ENCODE measurements at places on chromosomes 12 and 14.
A peak's percentile ranks its signal among the peaks of the same experiment; 100 is the strongest.

DNA sequence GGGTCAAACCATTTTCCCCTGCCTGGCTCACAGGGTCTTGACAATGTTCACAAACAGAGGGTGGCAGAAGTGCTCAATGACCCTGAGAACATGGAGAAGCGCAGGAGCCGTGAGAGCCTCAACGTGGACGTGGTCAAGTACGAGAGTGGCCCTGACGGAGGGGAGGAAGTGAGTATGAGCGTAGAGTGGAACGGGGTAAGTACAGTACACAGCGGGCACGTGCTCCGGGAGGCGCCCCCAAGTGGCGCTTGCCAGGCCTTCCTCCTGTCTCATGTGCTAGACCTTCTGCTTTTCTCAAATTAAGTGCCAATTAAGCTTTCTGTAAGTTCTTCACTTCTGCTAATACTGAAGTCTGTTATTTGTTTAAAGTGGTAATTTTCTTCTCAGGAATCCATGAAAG is 35.9 kb downstream of the XRCC3 start:
- DNase-seq: peak; percentile 30

- DNase-seq: no peak
Measured at GRCh38 chr14:31657917-31658316, 96.7 kb downstream of the NUBPL start.

DNA sequence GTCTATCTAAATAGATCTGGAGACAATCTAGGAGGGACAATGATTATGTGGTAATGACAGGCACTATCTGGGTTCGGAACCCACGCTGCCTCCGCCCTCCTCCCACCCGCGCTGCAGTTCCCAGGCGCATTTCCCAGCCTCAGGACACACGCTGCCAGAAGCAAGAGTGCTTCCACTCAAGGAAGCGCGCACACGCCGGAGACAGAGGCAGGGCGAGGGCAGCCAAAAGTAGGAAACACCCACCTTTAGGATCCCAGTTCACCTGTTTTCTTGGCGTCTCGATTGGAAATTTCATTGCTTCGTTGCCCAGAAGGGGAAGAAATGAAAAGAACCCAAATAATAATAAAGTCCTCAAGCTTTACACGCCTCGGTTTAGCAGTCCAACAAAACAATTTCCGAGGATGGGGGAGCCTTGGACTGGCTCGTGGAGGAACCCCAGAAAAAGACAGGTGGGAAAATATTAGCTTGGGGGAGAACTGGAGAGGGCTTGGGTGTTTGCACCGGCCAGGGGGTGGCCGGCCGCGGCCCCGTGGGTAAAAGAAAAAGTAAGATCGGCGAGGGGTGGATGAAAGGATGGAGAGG is 474 bp downstream of the KCNK10 start:
- DNase-seq: no peak

DNA sequence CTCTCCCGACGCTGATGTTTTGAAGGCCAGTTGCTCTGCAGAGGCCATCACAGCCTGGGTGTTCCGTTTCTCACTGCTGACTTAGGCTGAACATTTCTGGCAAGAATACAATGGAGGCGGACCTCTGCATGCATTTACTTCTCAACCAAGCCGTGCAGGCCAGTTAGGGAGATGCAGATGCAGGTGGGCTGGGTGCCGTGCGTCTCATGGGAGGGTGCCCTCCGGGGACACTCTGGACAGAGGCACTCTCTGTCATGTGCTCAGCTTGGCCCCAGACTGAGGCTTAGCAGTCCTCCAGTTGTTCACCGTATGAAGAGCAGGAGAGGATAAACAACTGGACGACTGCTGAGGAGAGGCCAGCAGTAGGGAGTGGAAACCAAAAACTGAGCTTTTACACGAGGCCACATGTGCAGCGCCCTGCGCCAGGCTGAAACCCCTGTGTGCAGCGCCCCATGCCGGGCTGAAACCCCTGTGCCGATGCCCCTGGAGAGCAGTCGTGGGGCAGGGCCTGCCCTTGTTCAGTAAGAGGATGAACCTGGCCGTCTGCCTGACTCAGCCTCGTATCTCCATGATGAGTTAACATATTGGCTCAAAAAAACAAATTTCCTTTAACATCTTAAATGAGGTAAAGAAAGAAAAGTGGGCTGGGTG is 32.3 kb downstream of the DDX51 start:
- DNase-seq: no peak

GRCh38 chr12:22340143-22340542 is 5.6 kb upstream of the ST8SIA1 start:
- no peak for DNase-seq

GRCh38 chr12:1907652-1908611 is 10.5 kb downstream of the CACNA2D4 start:
- DNase-seq: no peak

- no peak for DNase-seq
Measured at GRCh38 chr14:68286667-68287066, 467.1 kb downstream of the RAD51B start.

- DNase-seq: no peak
Measured at GRCh38 chr14:29528889-29529288, 398.8 kb downstream of the PRKD1 start.

GRCh38 chr14:104794099-104794498 is 1.4 kb downstream of the AKT1 start:
- DNase-seq: peak; percentile 58

GRCh38 chr14:65738339-65738738 is 325.8 kb downstream of the FUT8 start:
- no peak for DNase-seq

GRCh38 chr14:102928412-102929240 is 6.2 kb downstream of the AMN start:
- peak; percentile 54 for DNase-seq

GRCh38 chr12:12622418-12622817 is 10.7 kb downstream of the CREBL2 start:
- no peak for DNase-seq

GRCh38 chr12:48105867-48106680 is at the start of gene SENP1:
Gene SENP1 (minus strand): TSS chr12:48106079. CDS start chr12:48101472, 4,607 bp downstream.
- peak; percentile 85 for DNase-seq

- no peak for DNase-seq
Measured at GRCh38 chr12:19689801-19690472, 250.6 kb downstream of the AEBP2 start.

- no peak for DNase-seq
Measured at GRCh38 chr12:88248606-88249005, 106.5 kb downstream of the TMTC3 start.

GRCh38 chr12:95516757-95517156 is 34.5 kb downstream of the USP44 start:
- no peak for DNase-seq

GRCh38 chr12:10067264-10067663 is 31.5 kb downstream of the CLEC1A start:
- no peak for DNase-seq

DNA sequence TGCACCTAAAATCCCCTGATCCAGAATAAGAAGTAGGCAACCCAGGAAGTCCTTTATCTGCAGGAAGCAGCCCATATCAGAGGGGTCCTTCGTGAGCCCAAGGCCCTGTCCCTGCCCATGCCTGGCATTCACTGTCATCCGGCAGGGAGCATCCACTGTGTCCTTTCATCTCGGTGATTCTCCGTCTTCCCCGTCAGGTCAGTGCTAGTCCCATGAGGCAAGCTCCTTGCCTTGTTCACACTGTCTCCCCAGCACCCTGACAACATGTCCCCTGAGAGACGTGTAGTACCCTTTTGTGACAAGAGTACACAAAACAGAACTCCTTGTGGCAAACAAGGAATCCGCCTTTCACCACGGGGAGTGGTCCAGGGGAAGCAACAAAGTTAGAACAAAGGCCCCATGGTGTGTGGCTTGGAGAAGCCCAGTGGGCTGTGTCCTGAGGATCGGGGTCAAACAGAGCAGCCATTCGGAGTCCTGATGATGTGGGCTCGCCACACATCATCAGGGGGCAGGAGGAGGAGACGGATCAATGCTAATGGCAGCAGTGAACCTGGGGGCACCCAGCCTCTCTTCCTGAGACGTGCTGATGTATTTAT is 112.1 kb downstream of the DICER1 start:
- DNase-seq: no peak

Data from dermis microvascular lymphatic vessel endothelial cell (primary cell).